ENCODE measurements at places on chromosomes 3 and 15.

GRCh38 chr3:85041001-85041400, 82.2 kb downstream of the CADM2 start:
- DNase-seq, result no peak

DNA sequence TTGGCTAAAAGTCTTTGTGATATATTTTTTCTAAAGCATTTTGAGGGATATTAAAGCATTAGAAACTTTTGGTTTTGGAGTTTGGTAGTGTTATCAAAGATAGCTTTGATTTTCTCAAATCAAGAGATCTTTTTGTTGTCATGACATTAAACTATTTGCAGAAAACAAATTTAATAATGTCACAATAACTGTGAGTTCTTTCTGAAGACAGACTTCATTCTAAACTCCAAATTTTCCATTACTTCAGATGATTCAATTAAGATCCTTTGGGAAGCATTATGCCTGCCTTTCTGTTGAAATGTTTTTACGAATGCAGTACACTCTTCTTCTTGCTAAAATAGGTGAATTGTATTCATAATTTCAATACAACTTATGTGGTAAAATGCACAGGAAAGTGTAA, 145.4 kb downstream of the ALCAM start:
- DNase-seq, result no peak

DNA sequence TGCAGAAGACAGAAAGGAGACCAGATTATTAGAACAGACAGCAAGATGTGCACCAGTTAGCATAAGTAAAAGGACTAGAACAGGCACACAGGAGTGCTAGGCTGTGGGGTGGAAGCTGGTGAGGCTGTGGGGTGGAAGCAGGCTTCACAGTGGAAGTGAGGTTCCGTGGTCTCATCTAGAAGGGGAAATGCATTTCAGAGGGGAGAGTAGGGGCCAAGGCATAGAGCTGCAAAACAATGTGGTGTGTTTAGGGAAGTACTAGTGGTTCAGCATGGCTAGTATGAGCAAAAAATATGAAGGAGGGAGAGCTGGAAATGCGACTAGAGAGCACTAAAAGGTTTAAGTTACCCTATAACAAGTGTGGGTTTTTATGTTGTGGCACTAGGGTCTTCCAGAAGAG, 6.5 kb downstream of the POPDC2 start:
- no peak for DNase-seq

- DNase-seq, result no peak
Observed at GRCh38 chr3:177932750-177933660, 603.2 kb upstream of the KCNMB2 start.

DNA sequence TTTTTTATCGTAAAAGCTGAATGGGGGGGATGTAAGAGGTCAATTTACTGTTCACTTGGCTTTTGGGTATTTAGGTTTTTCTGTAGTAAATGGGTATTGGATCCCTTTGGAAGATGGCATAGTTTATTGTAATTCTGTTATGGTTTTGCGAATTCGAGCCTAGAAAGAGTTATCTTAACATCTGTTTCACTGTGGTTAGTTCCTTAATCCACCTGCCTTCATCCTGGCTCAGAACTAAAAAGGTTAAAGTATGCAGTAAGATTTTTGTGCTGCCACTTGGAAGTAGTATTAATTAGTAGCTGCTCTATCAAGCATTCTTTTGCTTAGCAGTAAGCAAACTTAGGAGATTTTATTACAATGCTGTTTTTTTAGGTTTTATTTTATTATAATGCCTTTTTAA, 62.4 kb downstream of the ARIH1 start:
- DNase-seq, result no peak

GRCh38 chr15:61046291-61046690, 182.8 kb downstream of the RORA start:
- DNase-seq, result no peak

DNA sequence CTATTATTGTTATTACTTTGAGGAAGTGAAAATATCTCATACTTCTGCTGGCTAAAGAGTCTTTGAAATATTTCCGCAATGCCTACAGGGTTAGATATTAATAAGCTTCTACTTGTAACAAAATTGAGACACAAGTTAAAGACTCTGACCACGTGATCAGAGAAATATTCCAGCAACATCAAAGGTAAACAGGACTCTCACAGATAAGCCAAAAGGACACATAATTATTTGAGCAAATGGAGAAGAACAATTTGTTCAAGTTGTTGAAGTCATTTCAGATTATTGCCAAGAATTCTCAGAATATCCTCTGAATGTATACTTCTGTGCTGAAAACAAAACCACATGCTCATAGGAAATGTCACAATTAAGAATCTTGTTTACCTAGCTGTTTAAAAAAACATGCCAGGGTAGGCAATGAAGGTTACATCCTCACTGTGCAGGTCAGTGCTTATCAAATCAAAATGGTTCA, 225.8 kb upstream of the ALCAM start:
- no peak for DNase-seq

- no peak for DNase-seq
Observed at GRCh38 chr3:170232266-170232665, 10.0 kb downstream of the PRKCI start.

DNA sequence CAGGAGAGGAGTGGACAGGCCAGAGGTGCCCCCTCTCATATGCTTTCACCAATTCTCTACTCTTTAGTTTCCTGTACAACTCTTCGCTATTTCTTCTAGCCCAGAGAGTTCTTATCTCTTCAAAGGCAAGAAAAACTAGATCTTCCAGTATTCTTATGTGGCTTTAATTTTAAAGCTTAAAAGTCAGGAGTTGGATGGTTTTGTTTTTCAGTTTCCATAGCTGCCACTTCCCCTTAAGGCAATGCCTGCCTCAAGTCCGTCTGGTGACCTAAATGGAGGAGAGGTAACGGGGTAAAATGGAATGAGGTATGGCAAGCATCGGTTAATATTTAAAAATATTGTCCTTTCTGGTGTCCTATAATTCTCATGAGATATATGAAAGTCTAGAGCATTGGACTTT, 11.4 kb upstream of the VGLL3 start:
- DNase-seq, result peak; percentile 58

GRCh38 chr15:55535436-55535835, 27.4 kb upstream of the DNAAF4 start:
- no peak for DNase-seq

GRCh38 chr3:43011638-43012037, 32.5 kb downstream of the GASK1A start:
- DNase-seq, result no peak

- no peak for DNase-seq
Observed at GRCh38 chr3:168872826-168873225, 777.1 kb upstream of the GOLIM4 start.

- DNase-seq, result peak; percentile 43
Observed at GRCh38 chr3:53938645-53939044, 47.0 kb upstream of the SELENOK start.

DNA sequence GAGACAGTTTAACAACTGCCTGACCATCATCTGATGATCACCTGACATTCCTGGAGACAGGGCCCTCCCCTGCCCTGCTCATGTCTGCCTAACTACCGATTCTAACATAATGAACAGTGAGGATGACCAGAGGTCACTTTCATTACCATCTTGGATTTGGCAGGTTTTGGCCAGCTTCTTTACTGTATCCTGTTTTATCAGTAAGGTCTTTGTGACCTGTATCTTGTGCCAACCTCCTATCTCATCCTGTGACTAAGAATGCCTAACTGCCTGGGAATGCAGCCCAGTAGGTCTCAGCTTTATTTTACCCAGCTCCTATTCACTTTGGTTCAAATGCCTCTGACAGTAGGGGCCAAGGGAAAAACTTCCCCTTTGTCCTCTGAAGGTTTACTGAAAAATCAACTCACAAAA, 40.2 kb downstream of the METTL6 start:
- no peak for DNase-seq

- no peak for DNase-seq
Observed at GRCh38 chr3:13563911-13564310, 15.0 kb downstream of the FBLN2 start.

DNA sequence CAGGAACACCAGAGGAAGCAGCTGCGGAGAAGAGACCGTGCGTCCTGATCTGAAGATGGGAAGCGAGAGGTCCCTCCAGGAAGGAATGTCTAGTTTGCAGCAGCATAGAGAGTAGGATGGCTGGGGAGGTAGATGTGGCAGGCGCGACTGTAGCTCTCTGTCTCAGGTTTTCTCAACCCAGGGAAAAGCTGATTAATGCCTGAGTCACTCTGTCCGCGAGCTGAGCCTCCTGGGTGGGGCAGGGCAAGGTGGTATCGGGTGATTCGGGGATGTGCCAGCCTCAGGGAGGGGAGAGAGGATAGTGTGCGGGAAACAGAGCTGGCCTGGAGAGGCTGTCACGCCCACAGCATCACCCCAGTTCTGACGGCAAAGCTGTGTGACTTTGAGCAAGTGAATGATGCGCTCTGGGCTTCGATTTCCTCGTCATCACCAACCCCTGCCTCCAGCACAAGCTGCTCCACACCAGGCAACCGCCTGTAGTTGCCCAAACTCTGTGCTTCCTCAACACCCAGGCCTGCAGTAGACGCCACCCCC, 28.4 kb downstream of the CPN2 start:
- DNase-seq, result peak; percentile 84

- DNase-seq, result no peak
Observed at GRCh38 chr3:130711565-130712324, 34.9 kb downstream of the PIK3R4 start.

- DNase-seq, result no peak
Observed at GRCh38 chr15:80068578-80068977, 9.1 kb downstream of the ZFAND6 start.

- DNase-seq, result peak; percentile 44
Observed at GRCh38 chr3:46699676-46700523, 1.3 kb upstream of the TMIE start.

- peak; percentile 66 for DNase-seq
Observed at GRCh38 chr3:101813817-101814440, 34.9 kb downstream of the NXPE3 start.

DNA sequence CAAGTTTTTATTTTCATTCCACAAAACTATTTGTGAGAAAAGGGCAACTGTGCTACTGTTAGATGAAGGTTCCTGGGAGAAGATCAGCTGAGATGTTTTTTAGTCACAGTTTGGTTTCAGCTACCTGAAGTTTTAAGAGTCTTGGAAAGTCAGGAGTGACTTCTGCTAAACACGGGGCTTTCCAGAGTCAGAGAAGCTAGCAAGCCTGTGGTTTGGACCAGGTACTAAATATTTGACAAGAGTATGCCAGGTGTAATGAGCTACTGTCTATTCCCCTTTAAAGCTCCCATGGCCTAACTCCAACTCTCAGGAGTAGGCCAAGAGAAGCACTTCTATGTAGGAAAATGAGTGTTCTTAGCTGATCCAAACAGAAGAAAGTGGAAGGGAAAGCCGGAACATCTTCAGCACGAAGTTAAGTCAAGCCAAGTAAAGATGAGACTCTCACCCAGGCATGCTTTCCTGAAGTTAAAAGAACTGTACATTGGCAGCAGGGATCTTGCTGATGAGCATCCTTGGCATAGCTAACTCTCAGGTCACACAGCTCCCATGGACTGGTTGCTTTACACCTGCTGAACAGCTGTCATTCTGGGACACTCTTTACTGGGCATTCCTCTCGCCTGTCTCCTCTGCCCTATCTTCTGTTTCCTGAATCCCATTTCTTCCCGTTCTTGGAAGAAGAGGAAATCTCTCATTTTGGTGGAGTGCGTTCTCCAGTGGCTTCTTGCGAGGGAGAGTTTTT, 22.5 kb downstream of the TM4SF18 start:
- no peak for DNase-seq

- no peak for DNase-seq
Observed at GRCh38 chr3:34777386-34777785, 861.9 kb upstream of the ARPP21 start.

GRCh38 chr3:195868336-195868865, 40.0 kb downstream of the TNK2 start:
- DNase-seq, result no peak

DNA sequence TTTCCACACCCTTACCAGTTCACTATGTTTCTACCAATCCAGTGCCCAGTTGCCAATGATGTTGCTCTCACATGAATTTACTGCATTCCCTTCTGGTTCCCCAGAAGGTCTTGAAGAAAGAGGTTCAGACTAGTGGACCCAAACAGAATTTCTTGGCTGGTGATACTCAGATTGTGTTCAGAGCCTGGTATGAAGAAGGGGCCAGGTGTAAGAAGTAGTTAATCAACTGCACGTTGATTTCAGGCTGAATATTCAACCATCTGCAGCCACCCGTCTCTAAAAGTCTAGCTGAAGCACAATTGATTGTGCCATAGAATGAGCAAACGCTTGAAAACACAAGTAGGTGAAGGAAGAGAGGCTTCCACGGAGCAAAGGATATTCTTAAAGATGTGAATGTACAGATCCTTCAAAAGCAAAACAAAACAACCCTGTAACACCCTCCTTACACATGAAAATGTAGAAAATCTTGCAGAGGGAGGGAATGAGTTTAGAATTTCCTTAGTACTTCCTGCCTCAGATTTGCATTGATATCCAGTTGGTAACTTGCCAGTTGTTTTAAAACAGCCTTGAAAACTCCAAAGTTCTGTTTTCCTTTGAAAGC, 4.7 kb downstream of the RBMS3 start:
- DNase-seq, result peak; percentile 52

- DNase-seq, result peak; percentile 73
Observed at GRCh38 chr3:23805633-23806533, at the start of gene UBE2E1. Gene UBE2E1, plus strand, starts transcription at chr3:23805955. Its CDS starts 1,315 bp downstream, at chr3:23807270.

GRCh38 chr3:33749546-33750210, 31.6 kb upstream of the CLASP2 start:
- no peak for DNase-seq

GRCh38 chr15:60656885-60657284, 177.9 kb upstream of the ICE2 start:
- no peak for DNase-seq

DNA sequence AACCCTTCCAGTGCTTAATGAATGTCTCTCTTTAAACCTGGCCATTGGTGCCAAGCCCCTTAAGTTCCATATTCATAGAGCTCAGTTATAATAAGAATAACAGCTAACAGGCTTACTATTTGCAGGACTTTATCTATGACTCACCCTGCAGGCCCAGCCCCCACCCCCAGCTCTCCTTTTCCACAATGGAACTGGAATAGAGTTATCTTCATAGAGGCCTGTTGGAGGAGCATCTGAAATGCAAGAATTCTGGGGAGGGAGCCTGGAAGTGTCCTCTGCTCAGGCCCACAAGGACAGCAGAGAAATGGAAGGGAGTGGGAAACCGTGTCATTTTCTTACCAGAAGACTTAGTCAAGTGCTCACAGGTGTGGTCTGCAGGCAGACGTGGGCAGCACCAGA, 52.8 kb downstream of the SEMA5B start:
- no peak for DNase-seq

DNA sequence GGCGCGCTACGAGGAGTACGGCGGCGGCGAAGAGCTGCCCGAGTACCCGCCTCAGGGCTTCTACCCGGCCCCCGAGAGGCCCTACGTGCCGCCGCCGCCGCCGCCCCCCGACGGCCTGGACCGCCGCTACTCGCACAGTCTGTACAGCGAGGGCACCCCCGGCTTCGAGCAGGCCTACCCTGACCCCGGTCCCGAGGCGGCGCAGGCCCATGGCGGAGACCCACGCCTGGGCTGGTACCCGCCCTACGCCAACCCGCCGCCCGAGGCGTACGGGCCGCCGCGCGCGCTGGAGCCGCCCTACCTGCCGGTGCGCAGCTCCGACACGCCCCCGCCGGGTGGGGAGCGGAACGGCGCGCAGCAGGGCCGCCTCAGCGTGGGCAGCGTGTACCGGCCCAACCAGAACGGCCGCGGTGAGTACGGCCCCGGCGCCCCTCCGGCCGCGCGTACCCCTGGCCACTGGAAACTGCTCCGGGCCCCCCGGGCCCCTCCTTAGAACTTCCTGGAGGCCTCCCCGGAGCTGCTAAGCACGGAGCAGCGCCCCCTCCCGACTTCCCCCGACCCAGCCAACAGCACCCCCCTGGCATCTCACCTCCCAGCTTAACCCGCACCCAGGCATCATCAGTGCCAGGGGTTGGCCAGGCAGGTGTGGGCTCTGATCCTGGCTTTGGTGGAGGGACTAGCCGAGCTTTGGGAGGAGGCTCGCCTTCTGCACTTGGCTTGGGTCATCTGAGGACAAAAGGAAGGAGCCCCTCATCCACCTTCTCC, 1.4 kb downstream of the LOXL1 start:
- DNase-seq, result peak; percentile 82
